ENCODE measurements at places on chromosomes 2 and 18. TPM values are rescaled to one million over a fixed set of nuclear protein-coding genes. Genes with fewer than 3 reads are reported as not detected.

Gene TTC32
- 9.3 TPM for total RNA-seq

Gene FLACC1
- 1.5 TPM for total RNA-seq

Gene PROC
- total RNA-seq: not detected

Gene SCN9A
- total RNA-seq: 15.6 TPM

Gene KDSR
- total RNA-seq: 70.2 TPM

Data from left lung (tissue), 14 donors.